ENCODE measurements at places on chromosomes 4 and X.

GRCh38 chr4:93888768-93889167, 60.2 kb downstream of the ATOH1 start:
- no peak for DNase-seq

DNA sequence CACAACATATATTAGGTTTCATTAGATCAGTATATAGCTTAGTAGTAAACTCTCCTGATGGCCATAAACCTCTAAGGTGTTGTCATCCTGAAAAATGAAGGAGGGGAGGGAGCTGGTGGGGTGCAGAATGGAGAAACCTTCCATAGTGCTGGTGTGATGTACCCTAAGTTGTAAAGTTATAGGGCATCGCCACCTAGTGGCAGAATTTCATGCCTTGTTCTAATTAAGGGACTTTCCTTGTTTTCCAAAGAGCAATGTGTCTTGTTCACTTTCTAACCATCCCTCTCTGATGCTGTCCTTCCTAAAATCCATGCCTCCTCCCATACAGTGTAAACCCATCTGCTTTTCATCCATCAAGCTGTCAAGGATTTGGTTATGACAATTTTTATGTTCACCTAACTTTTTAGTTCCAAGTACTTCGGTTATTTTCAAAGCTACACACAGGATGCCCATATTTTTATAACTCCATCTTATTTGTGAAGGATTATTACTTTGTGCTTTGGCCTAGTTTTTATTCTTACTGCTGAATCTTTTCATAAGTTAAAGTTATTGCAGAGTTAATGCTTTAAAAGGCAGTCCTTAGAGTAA, 4.5 kb downstream of the NBDY start:
- DNase-seq, result no peak

- DNase-seq, result no peak
These were observed 148.9 kb upstream of the CPEB2 start for GRCh38 chr4:14853176-14853943.

DNA sequence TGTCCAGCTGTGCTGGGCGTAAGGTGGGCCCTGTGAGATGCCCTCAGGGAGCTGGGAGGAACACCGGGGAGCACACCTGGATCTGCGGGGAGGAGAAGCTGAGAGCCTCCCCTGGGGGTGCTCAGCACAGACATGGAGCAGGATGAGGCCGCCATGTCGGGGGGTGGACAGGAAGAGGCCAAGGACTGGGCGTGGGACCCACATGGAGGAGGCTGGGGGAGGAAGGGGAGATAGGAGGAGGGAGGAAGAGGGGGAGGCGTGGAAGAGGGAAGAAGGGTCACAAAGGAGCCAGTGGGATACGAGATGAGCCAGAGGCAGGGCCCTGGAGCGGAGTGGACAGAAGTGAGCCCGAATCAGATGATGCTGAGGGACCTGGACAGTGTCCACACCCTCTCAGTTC, 66.3 kb downstream of the ZFYVE28 start:
- DNase-seq, result no peak

GRCh38 chrX:150324035-150324728, 38.9 kb upstream of the MAMLD1 start:
- DNase-seq, result no peak

DNA sequence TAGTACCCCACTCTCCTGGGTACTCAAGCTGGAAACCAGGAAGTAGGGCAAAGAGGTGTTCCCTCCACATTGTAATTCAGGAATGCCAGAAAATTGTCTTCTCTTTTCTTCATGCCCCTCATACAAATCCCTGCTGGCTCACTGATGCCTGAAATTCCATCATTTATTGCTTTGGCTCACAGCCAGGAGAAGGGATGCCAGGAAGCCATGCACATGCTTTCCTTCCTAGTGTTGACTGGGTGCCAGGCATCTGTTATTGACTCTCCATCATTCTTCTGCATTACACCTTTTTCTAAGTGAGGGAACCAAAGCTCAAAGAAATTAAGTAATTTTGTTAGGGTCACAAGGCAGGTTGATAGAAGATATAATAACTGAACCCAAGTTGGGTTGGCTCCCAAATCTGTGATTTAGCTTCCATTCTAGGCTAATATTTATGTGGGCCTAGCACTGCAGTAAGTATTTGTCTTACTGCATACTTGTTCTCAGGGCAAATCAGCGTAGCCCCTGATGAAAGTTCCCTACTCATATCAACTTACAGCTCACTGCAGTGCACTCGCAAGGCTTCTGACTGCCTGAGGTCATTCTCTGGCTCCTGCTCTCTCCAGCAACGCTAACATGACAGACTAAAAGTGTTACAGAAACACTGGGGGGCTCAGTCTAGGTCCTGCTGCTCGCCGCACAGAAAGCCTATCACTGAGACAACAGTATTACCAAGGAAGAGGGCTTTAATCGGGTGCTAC, 89.0 kb downstream of the TRAPPC11 start:
- DNase-seq, result no peak

DNA sequence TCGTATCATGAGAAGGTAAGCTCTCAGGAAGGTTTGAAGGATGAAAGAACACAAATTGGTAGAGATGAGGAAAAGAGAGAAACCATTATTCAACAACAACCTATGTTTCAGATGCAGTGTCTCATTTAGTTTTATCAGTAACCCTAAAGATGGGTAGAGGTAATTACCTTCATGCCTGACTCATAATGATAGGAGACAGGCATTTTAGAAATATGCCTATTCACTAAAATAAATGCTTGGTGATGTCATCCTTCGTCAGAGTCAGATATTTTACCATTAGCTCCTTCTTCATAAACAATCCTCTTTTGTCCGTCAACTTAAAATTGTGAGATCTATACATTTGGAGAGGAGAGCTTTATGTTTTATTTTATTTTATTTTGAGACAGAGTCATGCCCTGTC, 21.5 kb upstream of the RNF150 start:
- no peak for DNase-seq

DNA sequence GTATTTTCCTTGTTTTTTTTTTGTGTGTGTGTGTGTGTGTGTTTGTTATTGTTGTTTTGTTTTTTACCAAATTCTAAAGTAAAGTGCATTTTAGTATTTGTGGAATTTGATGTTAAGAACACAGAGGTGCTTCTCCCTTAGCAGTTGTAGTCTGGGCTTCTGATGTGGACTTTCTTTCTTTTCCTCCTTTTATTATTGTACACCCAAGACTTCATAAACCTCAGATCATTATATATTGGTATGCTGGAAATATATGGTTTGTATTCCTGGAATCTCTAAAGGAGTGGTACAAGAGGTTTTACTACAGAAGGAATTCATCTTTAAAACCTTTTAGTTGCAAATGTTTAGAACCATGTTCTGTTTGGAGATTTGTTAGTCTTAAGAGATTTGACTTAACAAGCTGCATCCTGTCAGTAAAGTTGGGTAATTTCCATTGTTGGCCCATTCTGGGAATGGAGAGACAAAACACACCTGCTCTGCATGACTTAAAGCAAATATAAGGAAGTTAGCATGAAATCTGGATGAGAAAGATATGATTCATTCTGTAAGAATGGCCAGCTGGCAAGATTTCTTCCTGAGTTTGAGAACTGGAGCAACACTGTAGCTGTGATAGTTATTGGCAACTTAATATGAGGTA, 64.0 kb downstream of the SMAD1 start:
- no peak for DNase-seq

- DNase-seq, result no peak
These were observed 100.0 kb downstream of the ADAMTS3 start for GRCh38 chr4:72468904-72469502.
